Lower lobe of right lung (tissue), 2 donors: ENCODE measurements at places on chromosomes 3 and 15. TPM values are rescaled to one million over a fixed set of nuclear protein-coding genes. Genes with fewer than 3 reads are reported as not detected.

The NEIL1 gene
- 43.7 TPM for total RNA-seq

The KNG1 gene
- total RNA-seq: not detected

The SNURF gene
- total RNA-seq: 21.3 TPM

The CIDEC gene
- not detected for total RNA-seq

The FOXL2NB gene
- not detected for total RNA-seq

The COL8A1 gene
- 56.1 TPM for total RNA-seq

The STRIT1 gene
- not detected for total RNA-seq

The LACTB gene
- 34.7 TPM for total RNA-seq

DNA sequence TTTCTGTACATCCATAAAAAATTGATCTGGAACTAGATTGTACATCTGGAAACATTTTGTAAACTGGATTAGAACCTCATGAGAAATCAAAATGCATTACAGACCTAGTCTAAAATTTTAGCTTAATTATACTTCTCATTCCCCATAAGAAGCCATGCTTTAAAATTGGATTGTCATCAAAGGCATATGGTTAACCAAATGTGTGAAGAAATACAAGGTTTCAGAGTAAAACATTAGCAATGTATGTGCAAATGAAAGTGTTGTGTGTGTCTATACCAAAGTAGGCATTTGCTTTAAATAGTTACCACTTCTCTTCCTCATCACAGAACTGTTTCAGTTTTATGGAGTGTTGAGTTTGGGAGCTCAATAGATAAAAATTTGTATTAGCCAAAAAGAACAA lies 968.7 kb downstream of the EPHA3 start:
- H3K4me1 ChIP-seq: no peaks in the 10 kb centered on the region
- H3K27me3 ChIP-seq: no peaks in the 10 kb centered on the region
- no peak for DNase-seq
- H3K36me3 ChIP-seq: no peaks in the 10 kb centered on the region
- H3K27ac ChIP-seq: no peak overlapping the region
- H3K4me3 ChIP-seq: no peak overlapping the region

GRCh38 chr3:117892431-117892841 lies 1142.2 kb downstream of the IGSF11 start:
- no peaks in the 10 kb centered on the region for H3K27me3 ChIP-seq
- no peak overlapping the region for H3K27ac ChIP-seq
- no peak for DNase-seq

- no peak overlapping the region for H3K4me3 ChIP-seq
- H3K36me3 ChIP-seq: peaks cover 4% of the 10 kb centered on the region
- H3K27me3 ChIP-seq: peaks cover 3% of the 10 kb centered on the region
- H3K4me1 ChIP-seq: peaks cover 49% of the 10 kb centered on the region
- no peak for DNase-seq
These were observed 148.5 kb upstream of the CTDSPL start for GRCh38 chr3:37712918-37713817.

GRCh38 chr15:89068325-89068784 lies 19.9 kb upstream of the ABHD2 start:
- no peak for DNase-seq
- no peaks in the 10 kb centered on the region for H3K27me3 ChIP-seq
- no peak overlapping the region for H3K27ac ChIP-seq
- no peaks in the 10 kb centered on the region for H3K36me3 ChIP-seq

DNA sequence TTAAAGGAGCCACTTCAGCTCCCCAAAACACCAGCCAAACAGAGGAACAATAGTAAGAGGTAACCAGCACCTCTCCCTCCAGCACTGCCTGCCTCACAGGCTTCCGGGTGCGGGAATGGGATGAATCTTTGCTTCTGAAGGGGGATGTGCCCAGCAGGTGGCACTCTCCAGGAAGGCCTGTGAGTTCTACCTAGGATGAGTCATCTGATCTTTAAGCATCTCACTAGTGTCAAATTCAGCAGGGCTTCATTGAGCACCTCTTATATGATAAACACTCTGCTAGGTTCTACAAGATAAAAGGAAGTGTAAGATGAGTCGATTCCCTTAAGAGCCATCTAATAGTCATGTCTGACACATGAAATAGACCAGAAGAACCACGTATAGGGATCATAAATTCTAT lies 237.4 kb upstream of the UMPS start:
- no peaks in the 10 kb centered on the region for H3K4me1 ChIP-seq
- DNase-seq: peak; percentile 49
- H3K27ac ChIP-seq: no peak overlapping the region
- H3K27me3 ChIP-seq: no peaks in the 10 kb centered on the region
- H3K36me3 ChIP-seq: no peaks in the 10 kb centered on the region

DNA sequence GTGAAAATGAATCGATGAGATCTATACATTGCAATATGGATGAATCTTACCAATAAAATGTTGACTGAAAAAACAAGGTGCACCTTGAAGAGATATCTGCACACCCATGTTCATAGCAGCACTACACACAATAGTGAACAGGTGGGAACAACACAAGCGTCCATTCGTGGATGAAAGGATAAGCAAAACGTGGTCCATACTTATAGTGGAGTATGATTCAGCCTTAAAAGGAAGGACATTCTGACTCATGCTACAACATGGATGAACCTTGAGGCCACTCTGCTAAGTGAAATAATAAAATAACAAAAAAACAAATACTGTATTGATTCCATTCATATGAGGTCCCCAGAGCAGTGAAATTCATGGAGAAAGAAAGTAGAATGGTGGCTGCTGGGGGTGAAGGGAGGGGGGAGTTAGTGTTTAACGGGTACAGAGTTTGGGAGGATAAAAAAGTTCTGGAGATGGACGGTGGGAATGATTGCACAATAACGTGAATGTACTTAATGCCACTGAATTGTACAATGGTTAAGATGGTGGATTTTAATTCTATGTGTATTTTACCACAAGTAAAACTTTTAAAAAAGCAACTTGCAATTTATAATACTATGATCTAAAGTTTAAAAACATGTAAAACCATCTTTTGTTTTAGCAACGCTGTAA lies 35.6 kb downstream of the IQSEC1 start:
- no peak overlapping the region for H3K27ac ChIP-seq
- no peaks in the 10 kb centered on the region for H3K36me3 ChIP-seq
- H3K4me3 ChIP-seq: no peak overlapping the region
- H3K27me3 ChIP-seq: no peaks in the 10 kb centered on the region
- H3K4me1 ChIP-seq: no peaks in the 10 kb centered on the region

- peak overlapping the region; percentile 85 for H3K27ac ChIP-seq
- peaks cover 23% of the 10 kb centered on the region for H3K36me3 ChIP-seq
- no peaks in the 10 kb centered on the region for H3K27me3 ChIP-seq
- H3K4me3 ChIP-seq: peak overlapping the region; percentile 93
These were observed 740 bp upstream of the ZBTB47 start for GRCh38 chr3:42652611-42653302.

- H3K27me3 ChIP-seq: no peaks in the 10 kb centered on the region
- no peak for DNase-seq
- no peak overlapping the region for H3K27ac ChIP-seq
- no peaks in the 10 kb centered on the region for H3K4me1 ChIP-seq
These were observed 26.6 kb downstream of the DIPK2A start for GRCh38 chr3:143998266-143998665.

- H3K4me1 ChIP-seq: no peaks in the 10 kb centered on the region
- no peak for DNase-seq
- H3K4me3 ChIP-seq: no peak overlapping the region
- H3K27me3 ChIP-seq: no peaks in the 10 kb centered on the region
- H3K36me3 ChIP-seq: peaks cover 49% of the 10 kb centered on the region
These were observed 9.9 kb upstream of the VILL start for GRCh38 chr3:37980462-37981347.

DNA sequence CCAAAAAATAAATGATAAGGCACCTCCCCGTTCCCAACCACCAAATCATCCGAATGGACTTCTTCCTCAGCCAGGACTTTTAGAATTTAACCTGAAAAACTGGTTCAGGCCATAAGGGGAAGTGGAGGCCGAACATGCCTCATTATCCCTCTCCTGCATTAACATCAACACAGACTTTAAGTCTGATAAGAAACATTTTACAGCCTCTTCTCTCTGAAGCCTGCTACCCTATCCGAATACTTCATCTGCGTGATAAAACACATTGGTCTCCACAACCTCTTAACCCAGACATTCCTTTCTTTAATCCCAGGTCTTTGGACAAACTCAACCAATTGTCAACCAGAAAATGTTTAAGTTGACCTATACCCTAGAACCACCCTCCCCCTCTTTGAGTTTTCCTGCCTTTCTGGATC lies 850 bp upstream of the SLC41A3 start:
- peak overlapping the region; percentile 91 for H3K27ac ChIP-seq
- H3K27me3 ChIP-seq: no peaks in the 10 kb centered on the region
- H3K36me3 ChIP-seq: no peaks in the 10 kb centered on the region
- DNase-seq: no peak
- H3K4me1 ChIP-seq: peaks cover 12% of the 10 kb centered on the region

DNA sequence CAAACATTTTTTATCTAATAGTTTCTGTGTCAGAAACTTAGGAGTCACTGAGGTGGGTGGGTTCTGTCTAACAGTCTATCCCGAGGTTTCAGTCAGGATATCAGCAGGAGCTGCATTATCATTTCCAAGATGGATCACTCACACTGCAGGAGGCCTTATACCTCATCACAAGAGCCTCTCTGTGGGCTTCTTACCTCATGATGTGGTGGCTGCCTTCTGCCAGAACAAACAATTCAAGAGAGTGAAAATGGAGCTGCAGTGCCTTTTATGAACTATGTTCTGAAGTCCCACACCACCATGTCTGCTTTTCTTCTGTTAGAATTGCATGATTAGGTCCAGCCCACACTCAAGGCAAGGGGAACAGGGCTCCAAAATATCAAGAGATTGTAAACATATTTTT lies 27.9 kb downstream of the RFX7 start:
- H3K36me3 ChIP-seq: no peaks in the 10 kb centered on the region
- H3K27me3 ChIP-seq: no peaks in the 10 kb centered on the region
- no peaks in the 10 kb centered on the region for H3K4me1 ChIP-seq
- H3K27ac ChIP-seq: no peak overlapping the region

DNA sequence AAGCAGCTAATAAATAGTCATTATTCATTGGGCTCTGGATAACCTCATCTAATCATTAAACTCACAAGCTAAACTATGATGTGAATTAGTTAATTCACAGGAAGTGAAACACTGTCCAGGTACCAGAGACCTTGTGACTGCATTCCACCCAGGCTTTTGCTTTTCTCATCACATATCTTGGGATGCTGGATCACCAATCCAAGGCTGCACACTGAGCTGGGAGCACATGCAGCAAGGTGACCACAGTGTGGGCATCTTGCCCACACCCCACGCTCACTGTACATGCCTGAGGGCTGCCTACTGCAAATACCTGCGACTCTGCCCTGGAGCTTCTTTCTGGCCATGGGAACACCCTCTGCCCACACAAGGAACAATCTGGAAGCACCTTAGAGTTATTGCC lies 40.6 kb upstream of the TNFAIP8L3 start:
- no peaks in the 10 kb centered on the region for H3K36me3 ChIP-seq
- H3K27ac ChIP-seq: no peak overlapping the region
- H3K27me3 ChIP-seq: no peaks in the 10 kb centered on the region
- H3K4me3 ChIP-seq: no peak overlapping the region

- H3K27ac ChIP-seq: no peak overlapping the region
- peaks cover 34% of the 10 kb centered on the region for H3K4me1 ChIP-seq
- H3K4me3 ChIP-seq: no peak overlapping the region
- no peak for DNase-seq
- no peaks in the 10 kb centered on the region for H3K27me3 ChIP-seq
- no peaks in the 10 kb centered on the region for H3K36me3 ChIP-seq
These were observed 30.9 kb downstream of the FRMD4B start for GRCh38 chr3:69354948-69355347.

DNA sequence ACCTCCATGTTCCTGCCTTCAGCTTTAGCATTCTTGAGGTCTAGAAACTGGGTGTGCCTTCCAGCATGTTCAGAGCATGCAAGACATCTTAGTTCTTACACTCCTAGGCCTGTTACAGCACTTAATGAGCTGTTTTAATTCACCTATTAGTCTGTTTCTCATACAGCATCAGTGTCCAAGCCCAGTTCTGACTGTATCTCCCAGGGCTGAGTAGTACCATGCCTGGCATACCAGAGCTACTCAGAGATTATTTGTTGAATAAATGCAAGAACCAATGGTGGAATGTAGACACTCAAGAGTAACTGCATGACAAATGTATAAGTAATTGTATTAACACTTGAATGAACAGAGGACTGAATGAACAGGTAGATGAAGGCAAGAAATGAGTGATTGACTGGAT lies 61.8 kb upstream of the SCN5A start:
- H3K4me1 ChIP-seq: no peaks in the 10 kb centered on the region
- H3K27me3 ChIP-seq: no peaks in the 10 kb centered on the region
- no peaks in the 10 kb centered on the region for H3K36me3 ChIP-seq
- no peak overlapping the region for H3K27ac ChIP-seq
- DNase-seq: no peak

- H3K36me3 ChIP-seq: peaks cover 41% of the 10 kb centered on the region
- DNase-seq: no peak
- no peak overlapping the region for H3K27ac ChIP-seq
- H3K4me1 ChIP-seq: no peaks in the 10 kb centered on the region
- no peaks in the 10 kb centered on the region for H3K27me3 ChIP-seq
- no peak overlapping the region for H3K4me3 ChIP-seq
These were observed 74.9 kb downstream of the NBEAL2 start for GRCh38 chr3:47054412-47054811.

DNA sequence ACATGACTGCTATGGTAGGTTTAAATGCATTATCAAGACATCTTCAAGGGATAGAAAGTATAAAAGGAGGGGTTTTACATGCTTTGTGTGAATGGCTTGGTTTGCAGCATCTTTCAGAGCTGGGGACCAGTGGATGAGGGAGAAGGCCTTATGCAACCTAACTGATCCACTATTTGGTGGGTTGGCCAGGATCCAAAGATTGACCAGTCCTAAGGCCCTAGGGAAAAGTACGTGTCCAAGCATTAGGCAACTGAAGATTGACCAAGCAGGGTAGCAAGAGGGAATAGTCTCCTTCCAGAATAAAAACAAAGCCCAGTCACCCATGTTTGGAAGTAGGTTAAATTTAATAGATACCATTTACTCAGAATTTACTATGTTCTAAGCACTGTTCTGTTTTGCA lies 509.3 kb downstream of the EPHB1 start:
- no peaks in the 10 kb centered on the region for H3K4me1 ChIP-seq
- H3K27me3 ChIP-seq: no peaks in the 10 kb centered on the region
- no peak overlapping the region for H3K4me3 ChIP-seq
- H3K27ac ChIP-seq: no peak overlapping the region

DNA sequence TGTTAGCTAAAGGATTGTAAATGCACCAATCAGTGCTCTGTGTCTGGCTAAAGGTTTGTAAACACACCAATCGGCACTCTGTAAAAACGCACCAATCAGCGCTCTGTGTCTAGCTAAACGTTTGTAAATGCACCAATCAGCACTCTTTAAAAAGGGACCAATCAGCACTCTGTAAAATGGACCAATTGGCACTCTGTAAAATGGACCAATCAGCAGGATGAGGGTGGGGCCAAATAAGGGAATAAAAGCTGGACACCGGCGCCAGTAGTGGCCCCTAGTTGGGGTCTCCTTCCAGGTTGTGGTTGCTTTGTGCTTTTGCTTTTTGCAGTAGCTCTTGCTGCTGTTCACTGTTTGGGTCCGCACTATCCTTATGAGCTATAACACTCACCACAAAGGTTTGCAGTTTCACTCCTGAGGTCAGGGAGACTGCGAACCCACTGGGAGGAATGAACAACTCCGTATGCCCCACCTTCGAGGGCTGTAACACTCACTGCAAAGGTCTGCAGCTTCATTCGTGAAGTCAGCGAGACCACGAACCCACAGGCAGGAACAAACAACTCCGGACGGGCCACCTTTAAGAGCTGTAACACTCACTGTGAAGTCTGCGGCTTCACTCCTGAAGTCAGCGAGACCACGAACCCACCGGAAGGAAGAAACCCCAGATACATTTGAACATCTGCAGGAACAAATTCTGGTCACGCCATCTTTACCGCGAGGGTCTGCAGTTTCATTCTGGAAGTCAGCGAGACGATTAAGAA lies 1.1 kb upstream of the SUCLG2 start:
- peak overlapping the region; percentile 84 for H3K4me3 ChIP-seq
- peaks cover 14% of the 10 kb centered on the region for H3K4me1 ChIP-seq
- H3K27me3 ChIP-seq: no peaks in the 10 kb centered on the region
- no peaks in the 10 kb centered on the region for H3K36me3 ChIP-seq
